ENCODE measurements at places on chromosomes 13 and 19. TPM values are rescaled to one million over a fixed set of nuclear protein-coding genes. Genes with fewer than 3 reads are reported as not detected.
A peak's percentile ranks its signal among the peaks of the same experiment; 100 is the strongest.

Gene DCT
- not detected for total RNA-seq

Gene CLDN10
- total RNA-seq, result not detected

Gene LILRB1
- total RNA-seq, result 2.3 TPM

Gene KHSRP
- total RNA-seq, result 112 TPM

Gene ALKBH7
- total RNA-seq, result 21.3 TPM

Gene TNFAIP8L1
- 43.4 TPM for total RNA-seq

Gene TRAPPC6A
- 17.6 TPM for total RNA-seq

DNA sequence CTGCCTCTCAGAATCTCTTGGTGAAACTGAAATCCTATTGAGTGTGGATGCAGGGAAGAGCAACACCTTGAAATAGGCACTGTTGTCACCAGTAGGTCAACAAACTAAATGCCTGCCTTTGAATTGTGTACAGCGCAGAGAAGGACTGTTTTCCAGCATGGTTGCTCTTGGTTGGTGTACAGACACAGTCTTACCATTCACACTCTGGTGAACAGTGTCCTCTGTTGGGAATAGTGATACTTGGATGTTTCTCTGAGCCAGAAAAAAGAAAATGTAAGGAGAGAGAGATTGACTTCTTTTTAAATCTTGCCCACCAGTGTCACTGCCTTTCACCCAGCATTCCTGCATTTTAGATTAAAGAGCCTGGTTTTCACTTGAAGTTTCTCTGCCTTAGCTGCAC lies 179.7 kb downstream of the STK24 start:
- no peak for DNase-seq

GRCh38 chr13:68056816-68057710 lies 826.9 kb upstream of the PCDH9 start:
- DNase-seq, result no peak

DNA sequence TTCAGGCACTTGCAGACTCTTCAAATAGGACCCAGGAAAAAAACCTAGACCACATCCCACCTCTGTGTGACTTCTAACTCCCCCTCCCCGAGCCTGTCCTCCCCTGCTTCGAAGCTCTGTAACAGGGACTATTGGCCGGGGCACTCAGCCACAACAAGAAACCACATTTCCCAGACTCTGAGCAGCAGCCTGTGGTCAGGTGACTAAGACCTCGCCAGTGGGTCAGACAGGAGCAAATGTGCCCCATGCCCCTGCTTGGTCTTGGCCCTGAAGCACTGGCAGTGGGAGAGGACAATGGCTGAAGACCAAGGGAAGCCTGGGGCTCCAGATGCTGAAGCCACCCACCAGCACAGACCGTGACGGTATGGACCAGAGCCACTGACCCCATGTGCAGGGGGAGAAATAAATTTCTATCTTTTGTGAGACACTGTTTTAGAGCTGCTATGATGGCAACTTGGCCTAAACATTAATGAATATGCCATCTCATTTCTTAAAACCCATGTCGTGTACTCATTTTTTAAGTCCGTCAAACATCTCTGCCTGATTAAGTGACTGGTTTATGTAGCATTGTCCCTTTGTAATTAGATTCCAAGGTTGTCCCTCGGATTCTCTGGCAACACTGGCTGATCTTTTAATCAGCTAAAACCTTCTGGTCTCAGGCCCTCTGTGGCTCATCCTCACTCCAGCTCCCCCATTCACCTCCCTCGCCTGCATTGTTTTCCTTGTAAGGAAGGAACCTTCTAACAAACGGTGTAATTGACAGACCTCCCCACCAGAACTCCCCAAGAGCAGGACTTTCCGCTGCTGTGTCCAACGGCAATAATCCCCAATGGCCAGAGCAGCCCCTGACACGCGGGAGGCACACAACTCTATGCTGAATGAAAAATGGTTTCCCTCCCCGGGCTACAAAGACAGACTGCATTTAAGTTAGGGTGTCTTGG lies 98.4 kb downstream of the STK24 start:
- no peak for DNase-seq

DNA sequence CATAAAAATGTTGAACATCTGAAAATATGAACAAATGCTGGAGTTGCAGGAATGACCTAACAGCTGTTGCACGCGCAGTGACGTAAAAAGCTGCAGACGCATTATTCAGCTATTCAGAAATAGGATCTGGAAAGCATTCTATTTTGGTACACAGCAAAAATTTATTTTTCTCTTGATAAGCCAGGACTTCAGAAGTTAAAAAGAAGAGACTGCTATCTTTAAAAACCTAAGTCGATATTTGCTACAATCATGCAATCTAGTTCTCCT lies 36.9 kb upstream of the STARD13 start:
- peak; percentile 73 for DNase-seq

GRCh38 chr13:40777166-40777808 lies 6.3 kb upstream of the MRPS31 start:
- no peak for DNase-seq

DNA sequence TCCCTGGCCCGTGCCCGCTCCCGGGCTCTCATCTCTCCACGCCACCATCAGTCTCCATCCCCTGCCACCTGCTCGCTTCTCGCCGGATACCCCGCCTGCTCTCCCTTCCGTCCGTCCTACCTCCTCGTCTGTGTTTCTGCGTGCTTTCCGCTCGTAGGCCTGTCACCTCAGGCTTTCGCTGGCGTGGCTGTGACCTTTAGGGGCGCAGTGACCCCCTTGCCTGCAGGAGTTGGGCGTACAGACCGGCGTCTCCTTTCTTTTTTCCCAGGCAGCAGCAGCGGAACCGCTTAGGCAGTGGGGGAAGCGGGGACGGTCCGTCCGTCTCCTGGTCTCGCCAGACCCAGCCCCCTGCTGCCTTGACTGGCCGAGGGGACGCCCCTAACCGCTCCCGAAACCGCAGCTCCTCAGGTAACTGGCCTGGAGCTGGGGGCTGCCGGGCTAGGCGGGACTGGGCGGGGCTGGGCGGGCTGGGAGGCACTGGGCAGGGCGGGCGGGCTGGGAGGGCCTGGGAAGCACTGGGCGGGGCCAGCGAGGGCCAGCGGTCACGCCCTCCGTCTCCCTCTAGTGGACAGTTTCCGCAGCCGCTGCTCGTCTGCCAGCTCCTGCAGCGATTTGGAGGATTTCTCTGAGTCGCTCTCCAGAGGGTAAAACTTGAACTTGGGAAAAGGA lies 6.3 kb downstream of the PGLYRP1 start:
- DNase-seq, result peak; percentile 96

DNA sequence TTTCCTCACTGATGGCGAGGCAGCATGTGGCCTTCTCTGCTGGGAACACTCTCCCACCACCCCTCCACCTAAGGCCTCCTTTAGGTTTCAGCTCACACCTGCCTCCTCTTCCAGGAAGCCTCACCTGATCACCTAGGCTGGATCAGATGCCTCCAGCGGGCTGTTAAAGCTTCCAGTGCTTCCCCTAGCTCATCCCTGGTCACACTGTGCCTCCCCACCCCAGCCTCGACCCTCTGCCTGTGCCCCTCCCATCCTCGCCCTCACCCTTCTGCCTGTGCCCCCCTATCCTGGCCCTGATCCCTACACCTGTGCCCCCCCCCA lies 33.8 kb downstream of the MAP4K1 start:
- no peak for DNase-seq

GRCh38 chr13:25244123-25244522 lies 43.2 kb downstream of the MTMR6 start:
- DNase-seq, result no peak

DNA sequence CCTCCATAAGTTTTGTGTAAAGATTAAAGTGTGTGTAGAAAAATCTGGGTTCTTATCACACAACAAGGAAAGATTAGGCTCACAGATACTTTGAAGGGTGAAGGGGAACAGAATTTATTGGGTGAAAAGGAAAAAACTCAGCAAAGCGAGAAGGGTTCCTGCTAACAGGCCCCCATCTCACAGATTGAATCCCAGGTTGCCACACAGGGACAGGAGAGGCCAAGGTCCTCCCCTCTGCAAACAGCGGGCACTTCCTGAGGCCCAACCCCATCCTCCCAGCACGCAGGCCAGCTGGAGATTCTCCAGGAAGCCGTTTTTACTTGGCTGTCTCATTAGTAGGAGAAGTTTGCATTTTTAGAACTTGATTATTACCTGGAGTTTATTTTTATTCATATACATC lies 15.2 kb upstream of the ERCC5 start:
- peak; percentile 20 for DNase-seq

- DNase-seq, result no peak
Observed at GRCh38 chr13:99063952-99064351, 86.1 kb upstream of the DOCK9 start.

- no peak for DNase-seq
Observed at GRCh38 chr13:113506025-113506685, 15.6 kb upstream of the DCUN1D2 start.

- DNase-seq, result no peak
Observed at GRCh38 chr19:48371367-48371766, 7.2 kb downstream of the SYNGR4 start.

- DNase-seq, result no peak
Observed at GRCh38 chr13:51894239-51894638, 32.5 kb downstream of the CCDC70 start.

- DNase-seq, result peak; percentile 9
Observed at GRCh38 chr13:66689037-66689619, 541.0 kb downstream of the PCDH9 start.

GRCh38 chr13:48559638-48560320 lies 26.9 kb upstream of the RCBTB2 start:
- no peak for DNase-seq

DNA sequence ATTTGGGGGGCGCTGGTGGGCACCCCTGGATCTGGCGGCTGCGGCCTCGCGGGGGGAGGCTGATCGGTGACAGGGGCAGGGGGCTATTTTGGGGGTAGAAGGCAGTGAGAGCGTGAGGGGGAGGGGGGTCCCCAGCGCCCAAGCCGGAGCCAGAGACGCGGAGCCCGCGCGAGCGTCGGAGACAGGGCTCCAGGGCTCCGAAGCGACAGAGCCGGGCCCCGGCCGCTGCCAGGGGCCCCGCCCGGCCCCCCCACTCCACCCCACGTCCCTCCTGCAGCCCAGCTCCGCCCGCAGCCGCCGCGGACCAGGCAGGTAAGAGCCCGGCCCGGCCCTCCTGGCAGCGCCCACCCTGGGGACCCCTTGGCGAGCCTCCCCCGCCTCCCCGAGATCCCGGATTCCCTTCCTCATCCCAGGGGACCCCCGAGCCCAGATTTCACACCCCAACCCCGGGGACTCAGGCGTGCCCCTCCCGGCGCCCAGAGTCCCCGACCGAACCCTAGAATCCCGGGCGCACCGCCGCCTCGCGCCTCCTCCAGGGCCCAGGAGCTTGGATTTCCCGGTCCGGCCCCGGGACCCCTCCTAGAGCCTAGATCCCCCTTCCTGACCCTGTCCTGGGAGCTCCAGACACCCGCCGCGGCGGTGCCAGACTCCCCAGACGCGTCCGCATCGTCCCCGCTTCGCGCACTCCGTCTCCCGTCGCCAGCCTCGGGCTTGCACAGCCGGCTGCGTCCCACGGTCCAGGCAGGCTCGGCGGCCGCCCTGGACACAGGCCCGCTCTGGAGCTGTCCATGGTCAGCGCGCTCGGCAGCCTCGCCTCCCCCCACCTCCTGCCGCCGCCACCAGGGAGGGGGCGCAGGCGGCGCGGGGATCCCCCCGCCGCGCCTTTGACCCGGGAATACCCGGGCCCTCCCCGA lies at the start of gene PPFIA3:
PPFIA3 (plus strand) TSS at position 134 of the 914 bp plus-strand sequence. CDS start 8,330 bp downstream, outside the sequence.
- peak; percentile 77 for DNase-seq

- no peak for DNase-seq
Observed at GRCh38 chr13:102138635-102139190, 263.1 kb downstream of the FGF14 start.

DNA sequence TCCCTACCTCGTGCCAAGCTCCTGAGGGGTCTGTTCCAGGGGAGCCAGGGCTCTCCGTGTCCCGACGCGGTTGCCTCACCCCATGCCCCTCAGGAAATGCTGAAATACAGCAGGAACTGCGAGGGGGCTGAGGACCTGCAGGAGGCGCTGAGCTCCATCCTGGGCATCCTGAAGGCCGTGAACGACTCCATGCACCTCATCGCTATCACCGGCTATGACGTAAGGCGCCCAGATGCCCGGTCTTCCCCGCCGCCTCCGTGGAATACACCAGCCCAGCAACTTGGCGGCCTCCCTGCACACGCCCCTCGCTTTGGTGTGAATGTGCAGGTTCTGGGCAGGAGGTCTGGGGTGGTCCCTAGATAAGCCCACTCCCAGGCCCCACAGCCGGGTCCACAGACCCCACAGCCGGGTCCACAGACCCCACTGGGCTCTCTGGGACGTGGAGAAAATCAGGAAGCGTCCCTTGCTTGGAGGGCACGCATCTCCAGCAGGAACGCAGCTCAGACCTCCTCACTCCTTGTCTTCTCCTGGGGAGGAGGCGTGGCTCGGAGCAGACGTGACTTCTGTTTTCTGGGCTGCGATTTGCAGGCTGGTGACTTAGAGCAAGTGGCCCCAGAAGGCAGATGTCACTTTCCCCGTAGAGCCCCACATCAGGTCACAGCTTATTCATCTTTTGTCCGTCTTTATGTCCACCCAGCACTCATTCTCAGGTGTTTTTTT lies 19.4 kb upstream of the F7 start:
- DNase-seq, result no peak

GRCh38 chr13:40221460-40222201 lies 444.8 kb downstream of the FOXO1 start:
- no peak for DNase-seq

DNA sequence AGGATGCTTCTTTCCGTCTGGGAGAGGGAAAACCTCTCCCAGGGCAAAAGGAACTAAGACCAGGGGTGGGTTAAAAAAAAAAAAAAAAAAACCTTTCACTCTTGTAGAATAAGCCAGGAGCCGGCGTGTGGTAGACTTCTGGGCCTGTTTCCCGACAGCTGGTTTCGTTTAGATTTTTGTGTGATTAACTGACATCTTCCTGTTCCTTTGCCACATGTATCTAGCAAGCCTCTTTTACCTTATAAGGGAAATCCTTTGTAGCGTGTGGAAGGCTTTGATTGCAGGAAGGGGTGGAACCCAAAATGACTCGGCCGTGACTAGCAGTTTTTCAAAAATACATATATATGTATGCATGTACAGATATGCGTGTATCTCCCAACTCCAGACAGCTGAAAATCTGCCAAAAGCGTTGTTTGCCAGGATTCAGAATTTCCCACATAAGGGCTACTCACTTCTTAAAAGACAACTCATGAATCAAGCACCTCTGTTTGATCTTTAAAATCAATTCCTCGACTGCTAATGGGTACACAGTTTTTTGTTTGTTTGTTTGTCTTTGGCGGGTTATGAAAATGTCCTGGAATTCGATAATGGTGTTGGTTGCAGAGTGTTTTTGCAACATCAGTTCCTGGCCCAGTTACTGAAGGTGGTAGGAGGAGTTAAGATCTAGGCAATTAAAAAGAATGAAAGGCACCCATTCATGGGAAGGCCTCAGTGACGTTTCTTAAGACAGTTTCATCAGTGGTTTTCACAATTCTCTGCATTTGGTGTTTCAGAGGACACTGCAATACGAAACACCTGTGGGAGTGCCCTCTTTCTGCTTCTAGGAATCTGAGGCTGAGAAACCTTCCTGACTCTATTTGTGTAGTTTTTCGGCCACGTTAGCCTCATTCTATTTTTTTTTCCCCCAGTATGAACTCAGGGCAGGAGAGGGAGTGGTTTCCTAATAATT lies 2.7 kb downstream of the TPM4 start:
- DNase-seq, result peak; percentile 70

- no peak for DNase-seq
Observed at GRCh38 chr13:110536006-110536693, 25.4 kb downstream of the RAB20 start.
